GM06990 (cell line): ENCODE measurements at places on chromosomes 16 and 17.
A peak's percentile ranks its signal among the peaks of the same experiment; 100 is the strongest.

GRCh38 chr17:68290268-68290954 lies 516 bp downstream of the SLC16A6 start:
- peak; percentile 76 for DNase-seq

GRCh38 chr17:73748508-73748907 lies 104.3 kb upstream of the SDK2 start:
- DNase-seq = no peak

- no peak for DNase-seq
These were observed 20.0 kb upstream of the ITGA2B start for GRCh38 chr17:44409309-44410028.

- peak; percentile 23 for DNase-seq
These were observed 32.0 kb upstream of the SLC5A10 start for GRCh38 chr17:18919963-18920362.

- no peak for DNase-seq
These were observed 3.7 kb downstream of the VEZF1 start for GRCh38 chr17:57984261-57984890.

- DNase-seq = peak; percentile 41
These were observed 153.4 kb upstream of the PLCG2 start for GRCh38 chr16:81625544-81626153.

DNA sequence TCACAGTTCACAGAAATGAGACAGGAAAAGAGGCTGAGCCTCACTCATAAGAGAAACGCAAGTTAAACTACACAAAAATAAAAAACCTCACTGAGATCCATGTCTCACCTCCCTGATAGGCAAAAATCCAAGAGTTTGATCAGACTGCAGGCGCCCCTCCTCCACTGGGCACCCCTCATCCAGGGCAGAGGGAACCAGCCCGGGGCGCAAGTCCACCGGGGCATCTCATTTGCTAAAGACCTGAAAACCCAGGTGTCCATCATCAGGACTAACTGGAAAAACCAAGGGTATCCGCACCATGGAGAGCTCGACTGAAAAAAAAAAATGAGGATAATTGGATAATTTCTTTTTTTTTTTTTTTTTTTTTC lies 2.6 kb downstream of the HBZ start:
- DNase-seq = no peak

DNA sequence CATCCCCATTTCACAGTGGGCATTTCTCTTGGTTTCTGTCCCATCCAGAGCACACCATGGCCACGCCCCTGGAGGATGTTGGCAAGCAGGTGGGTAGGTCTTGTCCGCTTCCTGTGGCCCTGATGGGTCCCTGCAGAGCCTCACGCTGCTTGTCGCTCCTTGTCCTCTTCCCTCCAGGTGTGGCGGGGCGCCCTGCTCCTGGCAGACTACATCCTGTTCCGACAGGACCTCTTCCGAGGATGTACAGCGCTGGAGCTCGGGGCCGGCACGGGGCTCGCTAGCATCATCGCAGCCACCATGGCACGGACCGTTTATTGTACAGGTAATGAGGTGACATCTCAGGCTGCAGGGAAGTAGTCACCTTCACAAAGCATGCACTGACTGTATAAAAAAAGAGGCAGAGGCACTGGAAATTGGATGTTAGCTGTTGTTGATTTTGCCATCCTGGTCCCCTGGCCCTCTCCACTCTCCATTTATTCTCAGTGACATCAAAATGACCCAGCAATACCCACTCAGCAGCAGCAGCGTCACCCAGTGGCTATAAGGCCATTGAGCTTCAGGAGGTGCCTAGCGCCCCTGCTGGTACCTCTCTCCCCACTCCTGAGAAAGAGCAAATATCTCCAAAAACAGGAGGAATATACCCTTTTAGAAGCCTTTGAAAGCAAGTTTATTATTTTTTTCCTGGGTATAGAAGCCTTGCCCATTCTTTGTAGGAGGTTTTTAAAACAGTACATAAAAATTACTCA lies 13.7 kb downstream of the METTL22 start:
- DNase-seq = no peak
